WTC11 (cell line): ENCODE measurements at places on chromosomes 16 and 17. TPM values are rescaled to one million over a fixed set of nuclear protein-coding genes. Genes with fewer than 3 reads are reported as not detected.

DNA sequence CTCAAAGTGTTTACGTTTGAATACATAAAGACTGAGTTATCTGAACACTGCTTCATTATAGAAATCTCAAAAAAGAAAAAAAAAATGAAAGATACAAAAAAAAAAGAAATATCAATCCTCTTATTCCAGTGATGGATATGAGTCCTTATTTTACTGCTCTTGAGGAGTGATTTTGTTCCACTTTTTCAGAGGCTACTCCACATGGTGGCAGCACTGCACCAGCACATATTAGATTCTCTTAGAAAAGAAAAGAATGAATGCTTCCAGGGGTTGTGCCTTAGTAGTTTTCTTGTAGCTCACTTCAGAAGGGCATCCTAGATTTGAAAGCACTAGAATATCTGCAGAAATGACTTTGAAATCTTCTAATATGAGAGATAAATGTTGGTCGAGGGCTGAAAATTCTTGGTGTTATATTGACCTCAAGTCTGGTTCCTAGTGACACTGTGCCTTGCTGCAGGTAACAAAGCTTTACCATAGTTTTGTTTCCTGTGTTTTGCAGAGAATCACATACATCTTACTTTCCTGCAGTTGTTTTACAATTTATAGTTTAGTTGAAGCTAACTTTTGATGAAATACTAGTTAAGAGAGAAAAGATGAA lies 25.9 kb downstream of the AP2B1 start:
- DNase-seq, result peak; percentile 46

GRCh38 chr17:58536542-58536941 lies 22.1 kb upstream of the MTMR4 start:
- no peak for DNase-seq

DNA sequence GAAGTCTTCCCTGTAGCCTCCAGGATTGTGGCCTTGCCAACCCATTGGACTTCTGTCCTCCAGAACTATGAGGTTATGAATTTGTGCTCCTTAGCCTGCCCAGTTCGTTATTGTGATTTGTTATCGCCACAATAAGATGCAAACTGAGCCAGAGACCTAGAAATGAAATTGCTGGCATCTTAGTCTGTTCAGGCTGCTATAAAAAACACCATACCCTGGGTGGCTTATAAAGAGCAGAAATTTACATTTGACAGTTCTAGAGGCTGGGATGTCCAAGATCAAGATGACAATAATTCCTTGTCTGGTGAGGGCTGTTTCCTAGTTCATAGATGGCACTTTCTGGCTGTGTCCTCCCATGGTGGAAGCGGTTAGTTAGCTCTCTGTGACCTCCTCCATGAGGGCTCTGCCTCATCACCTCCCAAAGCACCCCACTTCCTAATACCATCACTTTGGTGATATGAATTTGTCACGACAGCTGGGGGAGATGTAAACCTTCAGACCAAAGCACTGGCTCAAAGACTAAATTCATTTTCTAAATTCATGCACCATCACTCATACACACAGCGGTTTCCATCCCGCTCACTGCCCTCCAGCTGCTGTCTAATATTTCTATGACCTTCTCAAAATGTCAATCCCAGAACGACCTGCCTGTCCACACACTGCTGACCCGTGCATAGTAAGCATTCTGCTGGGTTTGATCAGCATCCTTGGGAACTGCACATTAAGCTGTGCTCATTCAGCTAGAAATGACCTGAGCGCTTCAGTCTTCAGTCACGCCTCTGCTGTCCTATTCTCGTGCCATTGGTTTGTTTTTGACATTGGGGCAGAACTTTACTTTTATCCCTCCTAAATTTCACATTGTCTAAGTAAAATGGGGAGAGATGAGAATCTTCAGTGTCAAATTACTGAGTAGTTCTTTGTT lies 36.6 kb downstream of the GINS3 start:
- DNase-seq, result no peak

The KCNH4 gene
- 0.24 to 0.46 TPM (median 0.34 TPM) in 3 replicates for total RNA-seq

The DECR2 gene
- 37.8 to 43.6 TPM (median 40.7 TPM) in 3 replicates for total RNA-seq

DNA sequence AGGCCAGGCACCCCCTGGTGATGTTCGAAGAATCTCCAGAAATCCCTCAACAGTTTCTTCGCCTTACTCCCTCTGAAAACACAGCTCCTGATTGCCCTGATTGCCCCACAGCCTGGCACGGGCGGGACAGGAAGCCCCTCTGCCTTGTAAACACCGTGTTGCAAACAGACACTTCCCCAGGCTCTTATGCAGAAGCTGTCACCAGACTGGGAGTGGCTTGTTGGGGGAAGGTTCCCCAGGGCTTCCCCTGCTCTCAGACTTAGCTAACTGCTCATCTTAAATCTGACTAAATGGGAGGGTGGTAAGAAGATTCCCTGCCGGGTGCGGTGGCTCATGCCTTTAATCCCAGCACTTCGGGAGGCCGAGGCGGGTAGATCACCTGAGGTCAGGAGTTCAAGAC lies 11.2 kb downstream of the PIK3R5 start:
- peak; percentile 32 for DNase-seq

- DNase-seq, result peak; percentile 76
Observed at GRCh38 chr17:80005360-80006338, 30.0 kb downstream of the TBC1D16 start.

- peak; percentile 74 for DNase-seq
Observed at GRCh38 chr16:79600638-79601091, at the start of gene MAF. Gene MAF (minus strand): TSS chr16:79600737. CDS start chr16:79599902, 835 bp downstream.

DNA sequence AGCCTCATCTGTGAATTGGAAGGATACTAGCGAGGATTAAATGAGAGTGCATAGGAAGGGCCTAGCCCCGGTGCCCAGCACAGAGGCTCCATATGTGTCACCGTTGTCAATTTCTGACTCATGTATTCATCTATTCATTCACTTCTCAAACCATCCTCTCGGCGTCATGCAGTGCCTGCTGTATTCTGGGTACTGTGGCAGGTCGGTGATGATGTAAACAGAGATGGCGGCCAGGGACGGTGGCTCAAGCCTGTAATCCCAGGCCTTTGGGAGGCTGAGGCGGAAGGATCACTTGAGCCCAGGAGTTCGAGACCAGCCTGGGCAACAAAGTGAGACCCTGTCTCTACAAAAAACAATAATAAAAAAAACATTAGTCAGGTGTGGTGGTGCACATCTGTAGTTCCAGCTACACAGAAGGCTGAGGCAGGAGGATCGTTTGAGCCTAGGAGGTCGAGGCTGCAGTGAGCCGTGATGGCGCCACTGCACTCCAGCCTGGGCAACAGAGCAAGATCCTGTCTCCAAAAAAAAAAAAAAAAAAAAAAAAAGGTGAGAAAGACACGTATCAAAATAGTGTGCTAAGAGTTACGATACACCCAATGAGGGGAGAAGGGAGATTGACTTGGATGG lies 4.3 kb upstream of the PPP1R1B start:
- DNase-seq, result no peak

The NPIPB9 gene
- 1.4 to 2.5 TPM (median 1.5 TPM) in 3 replicates for total RNA-seq

The CDT1 gene
- total RNA-seq, result 142 to 154 TPM (median 149 TPM) in 3 replicates

The MT1H gene
- 122 to 164 TPM (median 159 TPM) in 3 replicates for total RNA-seq

The CRHR1 gene
- total RNA-seq, result 0.92 to 1.6 TPM (median 1.5 TPM) in 3 replicates

The TMEM204 gene
- 0.18 to 0.35 TPM (median 0.30 TPM) in 3 replicates for total RNA-seq

DNA sequence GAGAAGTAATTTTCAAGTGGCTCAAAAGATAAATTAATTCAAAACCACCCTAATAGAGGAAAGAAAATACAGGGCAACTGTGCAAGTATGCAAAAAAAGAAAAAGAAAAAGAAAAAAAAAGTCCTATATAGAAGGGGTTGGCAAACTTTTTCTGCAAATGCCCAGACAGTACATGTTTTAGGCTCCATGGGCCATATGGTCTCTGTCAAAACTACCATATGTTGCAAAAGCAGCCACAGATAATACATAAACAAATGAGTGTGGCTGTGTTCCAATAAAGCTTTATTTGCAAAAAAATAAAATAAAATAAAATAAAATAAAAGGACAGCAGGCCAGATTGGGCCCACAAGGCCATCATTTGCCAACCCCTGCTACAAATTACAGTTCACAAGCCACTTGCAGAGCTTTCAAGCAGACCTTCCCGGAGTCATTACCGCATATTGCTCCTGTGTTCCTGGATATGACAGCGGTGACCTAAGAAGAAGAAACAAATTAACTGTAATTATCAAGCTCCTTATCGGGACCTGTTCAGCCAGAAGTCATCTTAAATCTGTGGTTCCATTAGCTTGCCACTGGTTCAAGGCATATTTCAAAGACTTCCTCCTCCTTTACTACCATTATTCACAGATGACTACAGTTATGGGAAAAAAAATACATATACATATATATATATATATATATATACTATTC lies 15.9 kb downstream of the ZC3H7A start:
- no peak for DNase-seq

The ACSM2A gene
- total RNA-seq, result 0.14 TPM in 1 of 3 replicates, not detected in the others

DNA sequence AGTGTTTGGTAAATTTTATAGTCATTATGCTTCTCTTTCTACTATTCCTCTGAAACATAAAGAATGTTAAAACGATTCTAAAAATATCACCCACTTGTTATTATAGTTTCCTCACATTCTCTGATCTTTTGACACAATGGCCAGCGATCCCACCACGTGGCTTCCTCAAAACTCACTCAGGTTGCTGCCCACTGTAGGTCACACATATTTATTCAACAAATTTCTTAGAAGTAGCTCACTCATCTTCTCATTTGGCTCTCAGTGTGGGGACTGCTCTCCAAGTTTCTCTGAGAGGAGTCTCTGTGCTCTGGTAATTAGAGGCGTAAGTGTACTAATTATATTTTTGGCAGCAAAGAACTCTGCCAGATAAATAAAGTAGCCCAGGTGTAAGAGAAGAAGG lies 465.4 kb downstream of the CDH11 start:
- DNase-seq, result no peak

- no peak for DNase-seq
Observed at GRCh38 chr16:28587386-28587785, 9.5 kb downstream of the SULT1A2 start.

DNA sequence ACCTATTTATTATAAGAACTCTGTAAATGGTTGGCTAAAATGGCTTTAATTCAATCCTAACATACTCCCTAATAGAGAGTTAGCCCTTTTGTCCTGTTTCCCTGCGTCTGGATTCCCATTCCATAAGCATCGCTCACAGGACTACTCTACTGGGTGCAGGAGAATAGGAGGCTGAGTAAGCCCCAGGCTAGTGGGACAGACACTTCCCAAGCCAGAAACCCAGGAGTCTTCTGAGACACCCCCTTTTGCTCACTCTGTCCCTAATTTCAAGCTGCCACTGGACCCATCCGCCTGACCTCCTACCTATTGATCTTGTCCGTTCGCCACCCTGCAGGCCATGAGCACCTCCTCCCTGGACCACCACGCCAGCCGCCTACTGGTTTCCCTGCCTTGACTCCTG lies 16.7 kb upstream of the TOB1 start:
- no peak for DNase-seq

- no peak for DNase-seq
Observed at GRCh38 chr16:17691899-17692176, 221.1 kb upstream of the XYLT1 start.

The GOSR1 gene
- 37.4 to 41.1 TPM (median 39.3 TPM) in 3 replicates for total RNA-seq

The SLC35G6 gene
- 0.16 to 0.26 TPM (median 0.18 TPM) in 3 replicates for total RNA-seq

DNA sequence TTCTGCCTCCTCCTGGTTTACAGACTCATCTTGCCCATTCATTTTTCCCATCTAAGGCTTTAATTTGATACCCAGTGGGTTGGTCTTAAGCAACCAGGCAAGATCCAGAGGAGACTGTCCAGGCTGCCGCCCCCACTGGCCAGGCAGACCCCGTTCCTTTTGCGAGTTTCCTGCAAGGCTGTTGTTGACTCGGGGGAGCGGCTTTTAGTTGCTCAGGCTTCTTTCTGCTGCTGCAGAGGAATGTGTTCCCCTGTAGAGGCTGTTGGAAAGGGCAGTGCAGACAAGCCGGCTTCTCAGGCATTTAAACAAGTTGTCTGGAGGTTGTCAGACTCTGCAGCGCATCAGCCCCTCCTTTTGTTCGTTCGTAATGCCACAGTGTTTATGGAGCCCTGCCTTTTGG lies 231.2 kb downstream of the PRKCA start:
- DNase-seq, result peak; percentile 50

The AOC3 gene
- total RNA-seq, result 6.2 to 8.2 TPM (median 7.6 TPM) in 3 replicates

DNA sequence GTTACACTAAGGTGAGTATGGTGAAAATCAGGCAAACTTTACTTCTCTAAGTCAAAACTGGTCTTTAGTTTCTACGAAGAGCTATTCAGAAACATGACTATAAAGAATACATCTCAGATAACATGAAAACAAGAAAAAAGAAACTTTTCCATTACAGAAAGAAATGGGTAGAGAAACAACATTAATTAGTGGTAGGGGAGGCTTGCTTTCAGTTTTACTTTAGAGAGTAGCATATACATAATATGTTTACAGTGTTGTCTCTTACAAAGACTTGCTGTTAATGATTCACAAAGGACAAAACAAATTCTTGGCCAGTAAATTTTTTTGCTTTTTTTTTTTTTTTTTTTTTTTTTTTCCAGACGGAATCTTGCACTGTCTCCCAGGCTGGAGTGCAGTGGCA lies 34.2 kb downstream of the CRLF3 start:
- no peak for DNase-seq

GRCh38 chr17:16371742-16372141 lies 9.1 kb upstream of the UBB start:
- no peak for DNase-seq

DNA sequence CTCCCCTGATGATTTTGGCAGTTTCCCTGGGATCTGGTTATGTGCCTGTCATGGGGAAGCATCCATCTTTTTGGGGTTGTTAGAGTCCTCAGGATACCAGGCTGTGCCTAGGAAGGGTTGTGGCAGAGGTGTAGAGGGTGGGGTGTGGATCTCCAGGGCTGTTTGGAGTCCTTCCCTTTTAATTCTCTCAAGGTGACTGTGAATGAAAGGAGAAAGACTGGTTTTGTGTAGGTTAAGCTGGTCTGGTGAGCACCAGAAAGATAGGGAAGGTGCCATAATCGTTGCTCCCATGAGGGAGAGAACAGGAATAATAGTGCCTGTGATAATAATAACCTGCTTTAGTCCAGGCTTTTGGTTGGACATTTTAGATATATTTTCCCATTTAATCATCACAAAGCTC lies 7.0 kb downstream of the MAP2K4 start:
- DNase-seq, result no peak

The DUXB gene
- total RNA-seq, result not detected in 3 replicates

GRCh38 chr16:31472709-31473203 lies 804 bp downstream of the TGFB1I1 start:
- peak; percentile 93 for DNase-seq

DNA sequence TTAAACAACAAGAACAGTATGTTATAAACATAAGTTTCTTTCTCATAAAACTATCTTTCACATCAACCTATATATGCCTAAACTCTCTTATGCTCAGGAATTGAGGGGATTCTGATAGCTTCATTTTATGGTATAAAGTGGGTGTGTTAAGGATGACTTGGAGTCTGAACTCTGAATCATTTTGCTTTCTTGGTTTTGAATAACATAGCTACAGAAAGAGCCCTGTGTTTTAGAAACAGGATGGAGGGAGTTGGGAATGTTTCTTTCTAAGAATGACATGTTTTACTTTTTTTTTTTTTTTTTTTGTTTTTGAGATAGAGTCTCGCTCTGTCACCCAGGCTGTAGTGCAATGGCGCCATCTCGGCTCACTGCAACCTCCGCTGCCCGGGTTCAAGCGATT lies 50.1 kb downstream of the RHOT1 start:
- no peak for DNase-seq

The SNX20 gene
- 0.14 TPM in 1 of 3 replicates, not detected in the others for total RNA-seq

The MILR1 gene
- not detected in 3 replicates for total RNA-seq

GRCh38 chr17:45372325-45372869 lies 55.6 kb upstream of the MAP3K14 start:
- DNase-seq, result peak; percentile 9
